ENCODE measurements at places on chromosomes 13 and 19. TPM values are rescaled to one million over a fixed set of nuclear protein-coding genes. Genes with fewer than 3 reads are reported as not detected.

FSTL3 gene
- 280 TPM for total RNA-seq

- DNase-seq = no peak
These were observed 1147.9 kb downstream of the UQCRFS1 start for GRCh38 chr19:28065026-28065425.

DNA sequence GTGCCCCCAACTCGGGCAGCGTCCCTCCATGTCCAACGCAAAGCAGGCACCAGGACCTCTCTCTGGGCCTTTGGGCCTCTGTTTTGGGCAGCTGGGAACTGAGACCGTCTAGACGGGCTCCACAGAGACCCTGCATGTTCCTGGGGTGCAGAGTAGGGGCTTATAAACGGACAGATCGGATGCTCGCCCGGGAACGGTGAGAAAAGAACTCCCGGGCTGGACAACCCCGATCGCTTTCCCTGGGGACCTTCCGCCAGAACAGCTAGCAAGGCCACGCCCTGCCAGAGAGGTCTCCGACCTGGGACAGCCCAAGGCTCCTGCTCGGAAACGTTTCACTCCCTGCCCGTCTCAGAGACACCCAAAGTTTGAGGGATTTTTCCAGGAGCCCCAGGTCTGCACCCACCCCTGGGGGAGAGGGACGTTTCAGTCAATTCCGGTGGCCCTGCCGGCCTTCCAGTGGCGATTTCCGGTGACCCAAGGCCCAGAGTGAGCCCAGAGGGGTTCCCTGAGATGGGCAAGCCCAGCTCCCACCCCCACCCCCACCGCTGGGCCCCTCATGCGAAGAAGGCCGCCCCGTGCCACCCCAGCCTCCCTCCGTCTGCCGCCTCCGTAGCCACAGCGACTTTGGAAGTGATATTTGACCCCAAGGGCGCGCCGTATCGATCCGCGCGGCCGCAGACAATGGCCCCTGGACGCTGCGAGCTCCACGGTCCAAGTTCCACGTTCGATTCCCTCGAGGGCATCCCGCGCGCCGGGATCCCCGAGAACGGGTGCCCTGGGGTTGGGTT, 1.7 kb downstream of the NR2F6 start:
- no peak for DNase-seq

- no peak for DNase-seq
These were observed 12.9 kb upstream of the LENG8 start for GRCh38 chr19:54436031-54436523.

GRCh38 chr19:11168568-11168967, 13.0 kb upstream of the SPC24 start:
- peak; percentile 95 for DNase-seq

TMEM255B gene
- total RNA-seq = 64.3 TPM

DNA sequence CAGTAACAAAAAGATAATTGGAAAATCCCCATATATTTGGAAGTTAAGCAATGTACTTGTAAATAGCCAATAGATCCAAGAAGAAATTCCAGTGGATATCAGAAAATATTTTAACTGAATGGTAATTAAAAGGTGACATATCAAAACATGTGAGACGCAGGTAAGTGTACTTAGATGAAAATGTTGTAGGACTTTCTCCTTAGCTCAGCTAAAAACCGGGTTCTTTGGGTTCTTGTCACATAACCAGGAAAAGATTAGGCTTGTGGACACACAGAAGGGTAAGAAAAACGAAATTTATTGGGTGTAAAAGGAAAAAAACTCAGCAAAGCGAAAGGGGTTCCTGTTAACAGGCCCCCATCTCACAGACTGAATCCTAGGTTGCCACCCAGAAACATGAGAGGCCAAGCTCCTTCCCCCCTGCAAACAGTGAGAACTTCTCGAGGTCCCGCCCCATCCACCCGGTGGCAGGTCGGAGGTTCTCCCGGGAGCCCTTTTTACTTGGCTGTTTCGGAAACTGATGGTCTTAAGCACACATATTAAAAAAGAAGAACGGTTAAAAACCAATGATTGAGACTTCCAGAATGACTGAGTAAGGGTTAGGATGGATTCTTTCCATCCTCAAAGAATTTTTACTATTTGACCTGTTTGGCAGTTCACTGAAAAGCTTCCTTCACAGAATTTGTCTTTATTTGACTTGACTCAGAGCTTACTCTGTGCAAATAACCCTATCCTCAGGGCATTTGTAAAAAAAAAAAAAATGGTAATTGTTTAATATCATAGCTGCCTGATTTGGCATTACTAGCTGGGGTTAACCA, 3.1 kb upstream of the CCDC70 start:
- no peak for DNase-seq

GRCh38 chr13:45398877-45399276, 19.3 kb downstream of the SLC25A30 start:
- no peak for DNase-seq

DNA sequence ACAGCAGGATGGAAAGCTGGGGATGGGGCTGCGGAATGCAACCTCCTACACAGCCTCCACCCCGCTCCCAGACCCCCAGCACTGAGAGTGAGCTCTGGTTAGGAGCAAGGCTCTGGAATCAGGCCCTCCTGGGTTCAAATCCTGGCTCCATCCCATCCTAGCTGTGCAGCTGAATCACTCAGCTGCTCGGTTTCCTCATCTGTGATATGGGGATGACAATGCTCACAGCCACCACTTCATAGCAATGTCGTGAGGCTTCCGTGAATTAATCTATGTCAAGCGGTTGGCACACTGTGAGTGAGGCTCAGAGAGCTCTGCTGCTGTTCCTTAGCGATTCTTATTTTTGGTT, 538 bp downstream of the ACP7 start:
- DNase-seq = no peak

DNA sequence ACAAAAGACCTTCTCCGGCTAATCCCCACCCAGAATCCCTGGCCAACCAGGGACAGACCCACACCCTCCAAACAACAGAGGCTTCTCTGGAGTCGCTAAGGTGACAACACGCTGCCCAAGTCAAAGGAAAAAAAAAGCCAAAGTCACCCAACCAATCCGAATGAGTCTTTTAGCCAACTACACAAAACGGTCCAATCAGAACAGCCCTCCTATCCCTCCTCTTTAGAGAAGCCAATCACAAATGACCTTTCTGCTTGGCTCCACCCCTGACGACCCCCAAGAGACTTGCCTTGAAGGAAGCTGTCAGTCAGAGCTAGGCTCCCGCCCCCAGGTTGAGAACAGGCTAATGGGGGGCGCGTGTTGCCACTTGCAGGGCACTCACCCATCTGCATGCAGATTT, 6.6 kb upstream of the FBXW9 start:
- no peak for DNase-seq

DNA sequence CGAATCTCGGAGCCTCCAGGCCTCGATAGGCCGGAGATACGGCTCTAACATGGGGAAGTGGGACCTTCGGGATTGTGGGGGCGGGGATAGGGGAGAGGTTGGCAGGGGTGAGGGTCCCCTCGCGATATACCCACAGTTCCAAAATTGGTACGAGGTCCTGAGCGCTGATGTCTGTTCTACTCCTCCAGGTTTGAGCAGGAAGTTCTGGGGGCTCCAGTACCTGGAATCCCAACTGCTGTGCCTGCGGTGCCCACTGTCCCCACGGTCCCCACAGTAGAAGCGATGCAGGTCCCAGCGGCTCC, 447 bp downstream of the RBM42 start:
- no peak for DNase-seq

GRCh38 chr19:3868770-3869456, at the start of gene ZFR2:
Gene ZFR2, minus strand, starts transcription at chr19:3869038. Its CDS starts 21 bp downstream, at chr19:3869017.
- DNase-seq = no peak
